NCI-H774 (cell line): ENCODE measurements at places on chromosomes 11 and 22.

GRCh38 chr11:69923196-69923595 lies 104.0 kb upstream of the FGF3 start:
- DNase-seq, result no peak

DNA sequence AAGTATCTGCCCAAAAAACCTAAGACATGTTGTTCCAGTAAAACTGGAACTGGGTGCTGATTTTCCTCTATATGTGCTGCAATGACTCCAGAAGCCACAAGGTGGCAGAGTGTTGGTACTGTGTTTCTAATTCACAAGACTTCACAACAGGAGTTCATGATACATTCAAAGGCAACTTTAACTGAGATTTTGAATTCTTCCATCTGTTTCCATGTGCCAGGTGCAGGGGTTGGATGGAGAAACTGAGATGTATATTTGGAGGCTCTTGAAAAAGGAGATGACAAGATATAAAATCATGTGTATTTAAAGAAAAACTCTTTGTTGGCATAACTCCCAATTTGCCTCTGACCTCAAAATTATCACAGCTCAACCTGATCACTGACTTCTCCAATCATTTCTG lies 1098.6 kb upstream of the CCDC90B start:
- peak; percentile 17 for DNase-seq

DNA sequence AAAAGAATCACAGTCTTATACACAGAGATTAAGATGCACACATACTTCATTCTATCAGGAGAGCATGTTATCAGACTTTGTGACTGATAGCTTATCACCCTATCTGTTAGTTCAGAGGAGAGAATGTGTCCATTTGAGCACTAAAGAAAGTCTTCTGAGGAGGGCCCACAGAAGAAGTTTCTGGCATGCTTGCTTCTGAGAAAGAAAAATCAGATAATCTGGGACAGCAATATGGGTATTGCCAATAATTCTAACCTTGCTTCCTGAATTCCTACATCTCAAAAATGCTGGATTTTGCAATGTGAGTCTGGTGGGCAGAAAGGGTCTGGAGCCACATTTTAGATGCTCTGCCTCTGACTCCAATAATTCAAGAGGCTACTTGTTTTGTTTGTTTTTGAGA lies 128.9 kb downstream of the RBFOX2 start:
- no peak for DNase-seq

DNA sequence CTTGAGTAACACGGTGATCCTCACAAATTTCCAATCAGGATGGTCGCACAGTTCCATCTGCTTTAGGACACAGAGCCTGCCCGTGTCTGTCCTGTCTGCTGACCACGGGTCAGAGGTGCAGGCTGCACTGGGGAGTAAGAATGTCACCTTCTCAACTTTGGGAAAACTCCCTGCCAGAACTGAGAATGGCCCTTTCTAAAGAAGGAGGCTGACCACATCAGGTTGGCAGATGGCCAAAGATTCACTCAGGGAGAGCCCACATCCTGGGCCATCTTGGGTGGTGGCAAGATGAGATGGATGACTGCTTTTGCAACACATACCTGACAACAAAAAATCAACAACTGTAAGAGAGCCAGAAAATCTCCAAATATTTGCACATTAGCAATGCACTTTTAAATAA lies 101.9 kb downstream of the IGLL1 start:
- no peak for DNase-seq

- DNase-seq, result no peak
These were observed 115.7 kb upstream of the C11orf87 start for GRCh38 chr11:109306322-109306721.
